Muscle of back (tissue), 13 donors: ENCODE measurements at places on chromosomes 11 and 22.

- no peak for DNase-seq
Measured at GRCh38 chr11:118786657-118787056, 4.3 kb downstream of the DDX6 start.

DNA sequence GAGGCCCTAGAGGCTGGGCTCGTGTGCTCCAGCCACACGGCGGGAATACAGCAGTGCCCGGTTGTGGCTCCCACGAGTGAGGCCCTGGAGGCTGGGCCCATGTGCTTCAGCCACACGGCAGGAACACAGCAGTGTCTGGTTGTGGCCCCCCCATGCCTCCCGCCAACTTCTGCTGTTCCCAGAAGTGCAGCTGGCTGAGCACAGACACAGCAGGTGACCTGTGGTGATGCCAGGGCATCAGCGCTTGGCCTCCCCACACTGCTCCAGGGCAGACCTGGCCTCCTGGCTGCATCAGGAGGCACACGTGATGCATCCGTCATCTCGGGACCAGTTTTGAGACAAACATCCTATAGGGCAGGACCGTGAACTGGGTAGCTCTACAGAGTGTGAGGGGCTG lies 110.3 kb downstream of the KCNQ1OT1 start:
- DNase-seq = no peak

- DNase-seq = no peak
Measured at GRCh38 chr11:115497303-115497702, 6.9 kb downstream of the CADM1 start.

DNA sequence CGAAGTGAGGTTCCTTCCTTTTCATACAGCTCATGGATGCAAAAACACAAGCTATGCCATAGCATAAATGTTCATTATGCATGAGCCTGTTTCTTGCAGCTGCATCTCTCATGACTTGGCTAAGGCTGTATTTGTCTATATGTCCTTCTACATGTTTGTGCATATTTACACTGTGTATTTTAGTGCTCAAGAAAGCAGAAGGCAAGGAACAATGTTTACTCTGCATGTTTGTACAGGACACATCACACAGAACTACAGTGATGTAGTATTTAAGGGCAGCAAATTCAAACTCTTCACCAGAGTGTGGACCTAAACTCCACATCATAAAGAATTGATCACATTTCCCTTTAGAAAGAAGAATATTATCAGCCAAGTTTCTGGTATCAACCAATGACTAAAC lies 170.3 kb downstream of the CADM1 start:
- no peak for DNase-seq

DNA sequence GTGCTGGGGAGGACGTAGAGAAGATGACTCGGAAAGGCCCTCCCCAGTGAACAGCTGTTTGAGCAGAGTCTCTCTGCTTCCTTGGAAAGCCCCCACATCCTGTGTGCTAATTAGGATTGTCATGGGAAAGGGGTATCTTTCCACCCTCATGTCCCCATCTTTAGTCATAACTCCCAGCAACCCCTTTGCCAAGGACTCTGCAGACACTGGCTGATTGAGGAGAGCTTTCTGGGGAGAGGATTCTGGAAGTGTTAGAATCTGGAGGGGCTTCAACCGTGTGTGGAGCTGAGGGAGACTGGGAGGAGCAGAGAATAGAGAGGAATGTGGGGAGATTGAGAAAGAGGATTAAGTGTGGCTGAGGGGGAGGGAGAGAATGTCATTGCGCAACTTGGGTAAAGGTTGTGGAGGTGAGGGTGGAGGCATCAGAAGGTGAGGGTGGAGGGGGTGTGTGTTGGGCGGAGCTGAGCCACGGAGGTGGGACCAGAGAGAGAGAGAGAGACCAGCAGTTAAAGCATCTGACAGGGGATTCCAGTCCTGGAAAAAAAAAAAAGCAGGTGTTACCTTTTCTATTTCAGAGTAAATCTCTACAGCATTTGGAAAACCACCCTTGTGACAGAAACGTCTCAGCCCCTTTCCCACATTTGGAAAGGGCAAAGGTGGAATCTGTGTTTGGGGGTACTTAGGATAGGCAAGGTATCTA lies 2.2 kb downstream of the DTX4 start:
- DNase-seq = no peak

DNA sequence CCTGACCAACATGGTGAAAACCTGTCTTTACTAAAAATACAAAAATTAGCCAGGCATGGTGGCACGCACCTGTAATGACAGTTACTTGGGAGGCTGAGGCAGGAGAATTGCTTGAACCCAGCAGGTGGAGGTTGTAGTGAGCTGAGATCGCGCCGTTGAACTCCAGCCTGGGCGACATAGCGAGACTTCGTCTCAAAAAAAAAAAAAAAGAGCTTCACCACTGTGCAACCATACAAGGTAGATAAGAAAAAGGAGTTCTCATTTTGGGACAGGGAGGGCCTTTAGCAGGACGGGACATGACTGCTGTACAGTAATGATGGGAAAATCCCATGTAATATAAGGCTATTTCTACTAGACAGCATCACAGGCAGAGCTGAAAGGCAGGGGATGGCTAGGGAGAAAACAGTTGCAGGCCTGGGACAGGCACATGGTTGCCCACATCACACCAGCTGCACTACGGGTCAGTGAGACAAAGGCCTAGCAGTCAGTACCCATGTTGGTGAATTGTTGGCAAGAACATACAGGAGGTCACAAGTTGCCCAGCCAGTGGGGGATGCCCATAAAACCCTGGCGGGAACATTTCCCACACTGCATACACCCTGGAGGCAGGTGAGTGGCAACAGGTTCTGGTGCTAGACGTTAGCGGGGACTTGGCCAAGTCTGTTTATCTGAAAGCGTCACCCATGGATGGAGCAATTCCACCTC lies 5.4 kb downstream of the TANGO2 start:
- DNase-seq = no peak

DNA sequence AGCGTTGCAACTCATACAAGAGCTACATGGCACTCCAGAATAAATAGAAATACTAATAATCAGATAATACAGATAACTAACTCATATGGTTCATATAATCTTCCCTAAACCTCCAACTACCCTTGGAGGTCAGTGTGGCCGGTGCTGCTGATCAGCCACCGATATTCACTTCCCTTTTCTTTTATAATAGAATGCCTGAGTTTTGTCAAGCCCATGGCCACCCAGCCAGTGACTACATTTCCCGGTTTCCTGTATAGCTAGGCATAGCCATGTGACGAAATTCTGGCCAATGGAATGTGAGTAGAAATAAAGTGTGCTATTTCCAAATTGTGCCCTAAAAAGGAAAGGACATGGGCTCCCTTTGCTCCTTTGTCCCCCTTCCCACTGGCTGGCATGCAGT lies 5.9 kb upstream of the CAT start:
- no peak for DNase-seq

GRCh38 chr11:130246738-130247137 lies 68.0 kb downstream of the ZBTB44 start:
- DNase-seq = no peak

GRCh38 chr11:17927681-17928343 lies 85.0 kb downstream of the SERGEF start:
- peak; percentile 33 for DNase-seq

DNA sequence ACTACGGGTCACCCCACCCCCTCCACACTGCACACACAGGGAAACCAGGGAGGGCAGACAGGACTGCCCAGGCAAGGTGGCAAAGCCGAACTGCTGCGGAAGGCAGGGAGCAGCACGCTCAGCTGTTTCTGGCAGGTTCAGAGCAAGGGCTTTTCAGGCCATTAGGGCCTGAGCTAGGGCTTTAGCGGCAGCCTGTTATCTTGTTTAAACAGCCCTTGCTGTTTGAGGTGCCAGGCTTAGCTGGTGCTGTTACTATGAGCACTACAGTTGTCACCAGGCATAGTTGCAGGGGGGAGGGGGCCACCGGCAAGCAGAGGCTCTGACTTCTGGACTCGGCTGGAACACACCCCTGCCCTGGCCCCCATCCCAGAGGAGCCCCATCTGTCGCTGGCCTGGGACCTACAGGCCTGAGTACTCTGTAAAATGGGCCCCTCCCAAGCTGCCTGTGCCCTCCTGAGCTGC lies 34.9 kb downstream of the RSPH14 start:
- peak; percentile 76 for DNase-seq

DNA sequence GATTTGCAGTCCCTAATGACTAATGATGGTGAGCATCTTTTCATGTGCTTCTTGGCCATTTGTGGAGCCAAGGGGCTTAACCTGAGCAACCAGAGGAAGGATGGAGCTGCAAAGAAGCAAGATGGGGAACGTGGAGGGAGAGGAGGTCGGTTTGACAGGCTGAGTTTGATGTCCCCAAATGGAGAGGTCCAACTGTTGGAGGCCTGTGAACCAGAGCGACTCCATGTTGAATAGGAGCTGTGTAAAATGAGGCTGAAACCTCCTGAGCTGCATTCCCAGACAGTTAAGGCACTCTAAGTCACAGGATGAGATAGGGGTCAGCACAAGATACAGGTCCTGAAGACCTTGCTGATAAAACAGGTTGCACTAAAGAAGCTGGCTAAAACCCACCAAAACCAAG lies 54.5 kb downstream of the RPS6KA4 start:
- no peak for DNase-seq

DNA sequence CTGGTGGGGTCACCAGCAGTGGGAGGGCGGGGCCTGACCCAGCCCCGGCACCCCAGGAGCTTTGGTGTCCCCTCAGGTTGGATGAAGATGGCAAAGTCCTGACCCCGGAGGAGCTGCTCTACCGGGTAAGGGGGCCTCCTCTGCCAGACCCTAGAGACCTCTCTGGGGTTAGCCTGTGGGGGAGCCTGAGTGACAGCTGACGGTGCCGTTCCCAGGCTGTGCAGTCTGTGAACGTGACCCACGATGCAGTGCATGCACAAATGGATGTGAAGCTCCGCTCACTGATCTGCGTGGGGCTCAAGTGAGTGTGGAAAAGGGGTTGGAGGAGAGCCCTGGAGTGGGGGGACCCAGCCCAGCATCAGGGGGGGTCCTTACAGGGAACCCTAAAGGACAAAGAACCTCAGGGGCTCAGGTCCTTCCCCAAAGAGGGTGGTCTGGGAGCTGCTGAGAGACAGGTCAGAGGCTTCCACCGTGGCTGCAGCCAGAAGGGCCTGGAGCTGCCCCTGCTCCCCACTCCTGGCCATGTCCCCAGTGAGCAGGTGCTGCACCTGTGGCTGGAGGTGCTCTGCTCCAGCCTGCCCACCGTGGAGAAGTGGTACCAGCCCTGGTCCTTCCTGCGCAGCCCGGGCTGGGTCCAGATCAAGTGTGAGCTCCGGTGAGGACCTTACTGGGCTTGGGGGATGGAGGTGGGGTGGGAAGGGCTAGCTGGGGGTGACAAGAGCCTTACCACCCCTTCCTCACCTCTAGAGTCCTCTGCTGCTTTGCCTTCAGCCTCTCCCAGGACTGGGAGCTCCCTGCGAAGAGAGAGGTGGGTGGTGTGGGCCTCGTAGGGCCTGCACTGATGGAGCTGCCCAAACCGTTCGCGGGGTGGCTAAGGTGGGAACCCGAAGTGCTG lies 38.6 kb downstream of the SGSM3 start:
- no peak for DNase-seq

DNA sequence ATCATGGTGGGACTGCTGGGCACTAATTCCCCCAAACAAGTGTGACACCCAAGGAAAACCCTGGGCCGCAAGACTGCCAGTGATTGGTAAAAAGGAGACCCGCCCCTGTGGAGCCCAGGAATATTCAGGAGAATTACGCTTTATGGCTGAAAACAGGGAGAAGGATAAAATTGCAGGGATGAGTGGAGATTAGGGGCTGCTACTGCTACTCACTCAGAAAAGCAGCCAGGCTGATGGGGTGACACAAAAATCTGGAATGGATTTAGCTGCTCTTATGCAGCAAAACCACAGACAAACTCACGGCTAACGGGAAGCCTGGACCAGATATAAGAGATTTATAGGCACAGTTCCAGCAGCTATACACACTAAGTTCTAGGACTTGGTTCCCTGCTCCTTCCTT lies 4.4 kb upstream of the FBXO3 start:
- DNase-seq = peak; percentile 90

GRCh38 chr11:36300650-36301049 lies 4.6 kb downstream of the PRR5L start:
- peak; percentile 78 for DNase-seq

GRCh38 chr22:34880662-34881061 lies 185.3 kb upstream of the ISX start:
- DNase-seq = no peak

DNA sequence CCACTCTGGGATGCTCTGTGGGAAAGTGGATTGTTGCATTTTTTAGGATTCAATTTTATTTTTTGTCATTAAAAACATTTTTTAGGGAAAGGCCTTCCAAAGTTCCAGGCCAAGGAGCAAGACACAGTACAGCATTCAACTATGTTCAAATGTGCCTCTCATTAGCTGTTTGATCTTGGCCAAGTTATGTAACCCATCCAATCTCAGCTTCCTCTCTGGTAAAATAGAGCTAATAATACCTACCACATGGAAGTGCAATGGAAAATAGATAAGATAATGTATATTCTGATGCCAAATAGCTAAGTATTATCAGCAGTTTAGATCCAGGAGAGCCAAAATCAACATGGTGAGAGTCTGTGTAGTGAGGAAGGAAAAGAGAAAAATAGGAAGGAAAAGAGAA lies 220.3 kb upstream of the SESN3 start:
- no peak for DNase-seq

GRCh38 chr11:70663815-70664214 lies 265.5 kb downstream of the CTTN start:
- no peak for DNase-seq

- DNase-seq = no peak
Measured at GRCh38 chr22:49236541-49237075, 591.1 kb downstream of the BRD1 start.

DNA sequence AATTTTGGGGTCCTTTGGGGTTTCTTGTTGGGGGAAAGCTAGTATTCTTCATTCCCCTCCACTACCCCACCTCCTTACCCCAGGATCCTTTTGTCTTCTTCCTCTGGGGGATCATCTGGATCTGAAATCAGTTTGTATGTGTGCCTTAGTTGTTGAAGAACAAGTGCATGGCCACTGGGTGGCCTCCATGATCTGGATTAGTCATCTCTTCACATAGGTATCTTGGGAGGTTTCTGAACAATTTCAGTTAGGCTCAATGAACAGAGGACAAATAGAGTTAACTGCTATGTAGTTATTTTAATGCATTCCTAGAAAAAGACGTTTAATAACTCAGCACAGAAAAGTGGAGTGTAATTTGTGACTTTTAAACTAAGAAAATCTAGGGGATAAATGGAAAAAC lies 7.1 kb upstream of the VWA5A start:
- DNase-seq = no peak

DNA sequence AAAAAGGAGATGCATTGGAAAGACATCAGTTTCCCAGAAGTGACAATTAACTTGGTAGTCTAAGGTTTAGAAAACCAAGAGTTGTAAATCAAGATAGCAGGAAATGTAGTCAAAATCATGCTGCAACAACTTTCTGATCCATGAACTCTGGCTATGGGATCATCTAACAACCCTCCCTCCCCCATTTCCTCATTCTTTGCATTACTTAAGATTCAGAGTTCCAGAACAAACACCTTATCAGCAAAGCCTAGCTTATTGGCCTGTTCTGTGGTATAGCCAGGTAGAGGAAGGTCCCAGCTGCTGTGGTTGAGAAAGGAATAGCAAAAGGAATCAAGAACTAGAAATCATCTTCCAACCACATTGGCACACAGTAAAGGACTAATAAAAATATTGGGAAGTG lies 651.1 kb downstream of the METTL15 start:
- DNase-seq = no peak
